Hippocampal formation (tissue), 2 donors: ENCODE measurements at places on chromosomes 7 and 10.

DNA sequence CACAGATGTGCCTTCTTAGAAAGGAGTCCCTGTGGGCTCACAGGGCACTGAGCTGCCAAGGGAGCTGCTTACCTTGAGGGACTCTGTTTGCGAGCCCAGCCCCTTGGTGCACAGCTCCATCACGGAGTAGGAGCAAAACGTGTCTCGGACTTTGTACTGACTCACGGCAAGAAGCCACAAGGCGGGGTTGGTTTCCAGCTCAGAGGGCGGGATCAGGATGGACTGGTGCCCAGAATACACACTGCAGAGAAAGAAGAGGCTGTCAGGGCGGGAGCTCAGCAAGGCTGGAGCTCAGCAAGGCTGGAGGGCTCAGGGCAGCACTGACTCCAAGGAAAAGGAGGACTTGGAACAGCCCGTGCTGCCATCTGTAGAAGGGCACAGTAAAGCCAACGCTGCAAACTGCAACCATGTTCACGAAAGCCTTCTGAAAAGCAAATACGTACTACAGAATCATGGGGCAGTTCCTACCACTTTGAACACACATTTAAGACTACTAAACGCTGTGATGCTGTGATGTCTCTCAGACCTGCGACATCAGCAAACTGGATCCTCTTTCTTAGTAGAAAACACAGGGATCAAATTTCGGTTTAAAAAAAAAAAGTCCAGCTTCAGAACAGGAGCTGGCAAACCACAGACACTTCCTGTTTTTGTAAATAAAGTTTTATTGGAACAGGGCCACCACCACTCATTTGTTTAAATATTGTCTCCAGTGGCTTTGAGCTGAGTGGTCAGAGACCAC is 194.3 kb downstream of the ZMYND11 start:
- peak; percentile 79 for DNase-seq

- no peak for DNase-seq
Measured at GRCh38 chr7:30212701-30213111, 71.7 kb upstream of the ZNRF2 start.

- peak; percentile 59 for DNase-seq
Measured at GRCh38 chr7:113698556-113699220, 220.1 kb downstream of the PPP1R3A start.

DNA sequence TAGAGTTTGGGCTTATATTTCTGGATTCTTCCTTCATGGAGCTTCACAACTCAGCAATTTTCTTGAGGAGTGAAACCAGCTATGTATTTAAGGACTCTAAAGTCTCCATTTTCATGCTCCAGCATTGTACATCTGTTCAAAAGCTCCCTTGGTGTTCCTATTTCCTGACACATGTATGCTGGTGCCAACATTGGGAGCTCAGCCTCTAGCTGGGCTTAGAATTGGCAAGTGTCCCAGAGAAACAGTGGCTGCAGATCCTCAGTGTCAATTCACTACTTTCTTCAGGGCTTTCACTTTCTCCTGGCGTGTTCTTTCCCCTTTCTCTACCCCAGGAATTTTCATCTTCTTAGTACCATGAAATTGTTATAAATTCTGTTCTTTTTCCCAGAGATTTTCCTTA is 103.1 kb downstream of the ZNF467 start:
- DNase-seq: peak; percentile 5

DNA sequence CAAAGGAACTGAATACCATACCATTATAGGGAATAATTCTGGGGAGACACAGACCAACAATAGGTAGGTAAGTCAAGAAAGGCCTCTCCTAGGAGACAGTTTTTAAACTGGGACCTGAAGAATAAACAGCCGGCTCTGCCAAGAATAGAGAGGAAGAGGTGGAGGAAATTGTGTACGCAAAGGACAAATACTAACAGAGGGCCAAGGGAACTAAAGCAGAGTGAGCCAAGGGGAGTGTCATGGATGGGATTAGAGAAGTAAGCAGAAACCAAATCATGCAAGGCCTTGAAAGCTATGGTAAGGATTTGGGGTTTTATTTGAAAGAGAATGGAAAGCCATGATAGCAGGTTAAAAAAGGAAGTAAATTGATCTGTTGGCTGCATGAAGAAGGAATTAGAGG is 18.1 kb upstream of the ITGB8 start:
- DNase-seq: no peak
